Astrocyte (in vitro differentiated cells and primary cell): ENCODE measurements at places on chromosomes 5 and 9. TPM values are rescaled to one million over a fixed set of nuclear protein-coding genes. Genes with fewer than 3 reads are reported as not detected.

BARHL1 gene
- not detected in 2 replicates for total RNA-seq

DNA sequence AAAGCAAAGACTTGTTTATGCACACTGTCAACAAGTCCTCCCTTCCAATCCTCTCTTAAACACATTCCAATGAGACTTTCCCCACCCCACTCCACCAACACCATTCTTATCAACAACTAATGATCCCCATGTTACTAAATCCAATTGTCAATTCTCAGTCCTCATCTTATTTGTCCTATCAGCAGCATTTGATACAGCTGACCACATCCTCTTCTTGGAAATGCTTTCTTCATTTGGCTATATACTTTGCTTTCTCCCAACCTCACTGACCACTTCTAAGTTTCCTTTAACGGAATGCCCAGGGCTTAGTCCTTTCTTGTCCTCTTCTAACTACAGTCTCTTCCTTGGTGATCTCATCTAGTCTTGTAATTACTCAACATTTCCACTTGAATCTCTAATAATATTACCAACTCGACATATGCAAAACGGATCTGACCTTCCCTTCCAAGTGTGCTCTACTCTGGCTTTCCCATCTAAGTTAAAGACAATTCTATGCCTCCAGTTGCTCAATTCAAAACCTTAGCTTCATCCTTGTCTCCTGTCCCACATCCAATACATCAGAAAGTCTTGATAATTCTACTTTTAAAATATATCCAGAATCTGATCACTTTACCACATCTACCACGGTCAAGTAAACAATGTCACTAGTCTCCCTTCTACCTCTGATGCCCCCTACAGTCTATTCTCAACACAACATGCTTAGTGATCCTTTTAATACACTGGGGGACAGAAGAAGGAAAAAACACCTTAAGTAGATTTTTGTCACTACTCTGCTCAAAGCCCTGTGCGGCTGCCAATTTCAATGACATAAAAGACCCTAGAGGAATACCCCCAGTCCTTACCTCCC lies 25.5 kb downstream of the AGTPBP1 start:
- H3K4me3 ChIP-seq = no peak overlapping the region
- H3K36me3 ChIP-seq = no peaks in the 10 kb centered on the region
- no peak for DNase-seq
- no peak overlapping the region for H3K27ac ChIP-seq

GRCh38 chr5:135488727-135489465 lies 36.7 kb upstream of the TIFAB start:
- no peaks in the 10 kb centered on the region for H3K36me3 ChIP-seq
- peaks cover 36% of the 10 kb centered on the region for H3K27me3 ChIP-seq
- peaks cover 28% of the 10 kb centered on the region for H3K4me1 ChIP-seq
- peak; percentile 62 for DNase-seq

DNA sequence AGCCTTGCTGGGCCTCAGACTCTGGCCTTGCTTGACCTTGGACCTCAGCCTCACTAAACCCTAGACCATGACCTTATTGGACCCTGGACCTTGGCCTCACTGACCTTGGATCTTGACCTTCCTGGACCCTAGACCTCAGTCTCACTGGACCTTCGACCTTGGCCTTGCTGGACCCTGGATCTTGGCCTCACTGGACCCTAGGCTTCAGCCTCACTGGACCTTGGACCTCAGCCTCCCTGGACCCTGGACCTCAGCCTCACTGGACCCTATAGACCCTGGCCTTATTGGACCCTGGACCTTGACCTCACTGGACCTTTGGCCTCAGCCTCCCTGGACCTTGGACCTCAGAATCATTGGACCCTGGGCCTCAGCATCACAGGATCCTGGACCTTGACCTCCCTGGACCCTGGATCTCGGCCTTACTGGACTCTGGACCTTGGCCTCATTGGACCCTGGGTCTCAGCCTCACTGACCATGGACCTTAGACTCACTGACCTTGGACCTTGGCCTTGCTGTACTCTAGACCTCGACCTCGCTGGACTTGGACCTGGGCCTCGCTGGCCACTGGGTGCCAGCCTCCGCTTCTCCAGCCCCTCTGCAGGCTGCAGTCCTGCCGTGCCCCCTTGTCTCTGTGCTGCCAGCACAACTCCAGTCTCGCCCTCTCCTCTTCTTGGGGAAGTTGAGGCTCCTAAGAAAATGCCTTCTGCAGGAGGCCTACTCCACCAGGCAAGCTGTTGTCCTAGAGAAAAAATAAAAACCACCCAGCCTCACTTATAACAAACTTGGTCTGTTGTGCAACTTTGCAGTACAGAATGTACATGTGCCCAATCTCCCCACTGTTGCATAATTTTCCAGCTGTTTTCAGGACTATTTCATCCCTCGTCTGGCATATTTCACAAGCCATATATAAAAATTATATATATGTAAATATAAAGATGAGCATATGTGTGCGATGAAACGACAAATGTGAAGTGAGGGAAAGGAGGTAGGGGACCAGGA lies 11.0 kb upstream of the ADAMTS2 start:
- DNase-seq = no peak
- no peaks in the 10 kb centered on the region for H3K36me3 ChIP-seq
- H3K4me3 ChIP-seq = no peak overlapping the region
- H3K27ac ChIP-seq = no peak overlapping the region

DNA sequence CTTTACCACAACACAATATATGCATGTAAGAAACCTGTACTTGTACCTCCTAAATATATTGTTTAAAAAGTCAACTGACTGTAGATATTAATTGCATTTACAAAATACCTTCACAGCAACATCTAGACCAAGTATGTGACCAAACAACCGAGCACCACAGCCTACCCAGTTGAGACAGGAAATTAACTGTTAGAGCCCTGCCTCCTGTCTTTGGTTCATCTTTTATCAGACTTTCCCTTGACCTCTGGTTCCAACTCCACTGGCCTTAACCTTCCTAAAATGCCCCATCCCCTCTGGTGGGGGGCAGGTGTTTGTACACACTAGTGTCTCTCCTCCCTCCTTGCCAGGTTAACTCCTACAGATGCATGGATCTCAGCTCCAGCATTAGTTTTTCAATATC lies 155.0 kb upstream of the PANK3 start:
- no peak for DNase-seq
- no peaks in the 10 kb centered on the region for H3K4me1 ChIP-seq
- H3K4me3 ChIP-seq = no peak overlapping the region
- H3K27me3 ChIP-seq = peaks cover 3% of the 10 kb centered on the region
- no peaks in the 10 kb centered on the region for H3K36me3 ChIP-seq

HAVCR1 gene
- total RNA-seq = 1.3 and 2.0 TPM in 2 replicates

DNA sequence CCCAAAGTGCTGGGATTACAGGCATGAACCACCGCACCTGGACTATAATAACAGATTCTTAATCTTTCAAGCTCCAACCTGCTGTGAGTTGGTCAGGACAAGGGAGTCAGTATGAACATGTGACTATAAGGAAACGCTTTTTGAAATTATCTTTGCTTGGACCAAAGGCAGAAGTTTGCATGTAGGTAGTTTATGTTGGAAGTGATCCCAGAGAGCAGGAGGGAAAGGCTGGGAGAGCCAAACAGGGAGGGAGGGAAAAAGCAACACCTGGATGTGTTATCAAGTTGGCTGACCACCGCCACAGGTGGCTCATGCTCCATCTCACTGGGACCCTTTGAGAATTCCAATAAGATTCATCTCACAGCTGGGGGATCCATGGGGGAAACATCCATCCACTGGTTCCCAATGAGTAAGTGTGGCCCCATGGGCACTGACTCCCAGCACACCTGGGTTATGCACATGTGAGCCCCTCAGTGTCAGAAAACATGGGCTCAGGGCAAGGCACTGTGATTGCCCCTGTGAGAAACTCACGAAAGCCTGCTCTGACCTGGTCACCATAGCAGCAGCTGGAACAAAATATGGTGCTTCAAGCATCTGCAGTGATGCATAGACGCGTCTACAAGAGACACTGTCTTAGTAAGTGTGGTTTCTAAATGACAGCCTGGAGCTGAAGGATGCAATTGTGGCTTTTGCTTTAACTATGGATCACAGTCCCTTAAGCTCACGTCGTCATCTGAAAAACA lies 62.1 kb downstream of the ARSB start:
- no peaks in the 10 kb centered on the region for H3K36me3 ChIP-seq
- peaks cover 9% of the 10 kb centered on the region for H3K4me1 ChIP-seq
- no peak overlapping the region for H3K27ac ChIP-seq
- no peak for DNase-seq

DNA sequence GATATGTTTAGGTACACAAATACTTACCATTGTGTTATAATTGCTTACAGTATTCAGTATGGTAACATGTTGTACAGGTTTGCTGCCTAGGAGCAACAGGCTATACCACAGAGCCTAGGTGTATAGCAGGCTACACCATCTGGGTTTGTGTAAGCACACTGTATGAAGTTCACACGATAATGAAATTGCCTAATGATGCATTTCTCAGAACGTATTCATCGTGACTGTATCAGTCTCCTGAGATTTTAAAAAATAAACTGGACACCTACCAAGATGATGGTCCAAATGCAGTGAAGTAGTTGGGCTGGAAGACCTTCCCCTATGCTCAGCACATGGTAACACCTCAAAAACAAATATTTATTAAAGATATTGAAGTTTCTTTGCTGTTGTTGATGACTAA lies 103.3 kb upstream of the NFIB start:
- peaks cover 67% of the 10 kb centered on the region for H3K27me3 ChIP-seq
- H3K27ac ChIP-seq = no peak overlapping the region
- no peak overlapping the region for H3K4me3 ChIP-seq
- H3K36me3 ChIP-seq = no peaks in the 10 kb centered on the region

AHRR gene
- 8.6 and 10.5 TPM in 2 replicates for total RNA-seq

IFNA10 gene
- not detected in 2 replicates for total RNA-seq

PCDHGA4 gene
- total RNA-seq = 0.48 and 0.50 TPM in 2 replicates

- peak overlapping the region; percentile 60 for H3K27ac ChIP-seq
- H3K27me3 ChIP-seq = no peaks in the 10 kb centered on the region
- H3K36me3 ChIP-seq = no peaks in the 10 kb centered on the region
- DNase-seq = peak; percentile 53
- peaks cover 5% of the 10 kb centered on the region for H3K4me1 ChIP-seq
- peak overlapping the region; percentile 53 for H3K4me3 ChIP-seq
Observed at GRCh38 chr5:59296317-59297264, 596.9 kb downstream of the PDE4D start.

ENTPD8 gene
- total RNA-seq = 0.11 TPM in 1 of 2 replicates, not detected in the other

- H3K36me3 ChIP-seq = no peaks in the 10 kb centered on the region
- no peaks in the 10 kb centered on the region for H3K4me1 ChIP-seq
- H3K4me3 ChIP-seq = no peak overlapping the region
- no peaks in the 10 kb centered on the region for H3K27me3 ChIP-seq
- DNase-seq = no peak
Observed at GRCh38 chr5:33379757-33380156, 61.0 kb upstream of the TARS1 start.

BNC2 gene
- 38.0 and 47.4 TPM in 2 replicates for total RNA-seq

ZNF354C gene
- 3.3 and 4.1 TPM in 2 replicates for total RNA-seq

ARHGEF28 gene
- total RNA-seq = 8.1 and 8.5 TPM in 2 replicates

PLPP6 gene
- total RNA-seq = 7.3 and 7.5 TPM in 2 replicates

DNA sequence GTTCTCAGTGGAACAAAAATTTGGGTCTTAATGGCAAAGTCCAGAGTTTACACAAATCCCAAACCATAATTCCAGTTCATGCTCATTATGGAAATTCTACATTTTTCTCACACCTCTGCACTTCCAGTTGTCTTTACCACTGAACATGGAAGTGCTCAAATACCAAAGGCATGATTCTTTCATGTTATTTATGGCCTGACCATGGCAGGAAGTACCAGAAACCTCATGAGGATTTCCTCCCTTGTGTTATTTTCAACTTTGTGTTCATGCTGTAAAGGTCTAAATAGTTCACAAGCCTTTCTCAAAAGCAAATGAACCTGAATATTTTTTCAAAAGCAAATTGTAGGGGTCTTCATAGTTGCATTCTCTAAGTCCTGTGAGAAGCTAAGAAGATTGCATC lies 82.0 kb upstream of the ITGA1 start:
- no peak overlapping the region for H3K4me3 ChIP-seq
- H3K27me3 ChIP-seq = peaks cover 3% of the 10 kb centered on the region
- H3K36me3 ChIP-seq = no peaks in the 10 kb centered on the region
- no peak overlapping the region for H3K27ac ChIP-seq
- DNase-seq = no peak

WNK2 gene
- 0.89 and 1.9 TPM in 2 replicates for total RNA-seq

OTULIN gene
- total RNA-seq = 28.1 and 29.0 TPM in 2 replicates

DNA sequence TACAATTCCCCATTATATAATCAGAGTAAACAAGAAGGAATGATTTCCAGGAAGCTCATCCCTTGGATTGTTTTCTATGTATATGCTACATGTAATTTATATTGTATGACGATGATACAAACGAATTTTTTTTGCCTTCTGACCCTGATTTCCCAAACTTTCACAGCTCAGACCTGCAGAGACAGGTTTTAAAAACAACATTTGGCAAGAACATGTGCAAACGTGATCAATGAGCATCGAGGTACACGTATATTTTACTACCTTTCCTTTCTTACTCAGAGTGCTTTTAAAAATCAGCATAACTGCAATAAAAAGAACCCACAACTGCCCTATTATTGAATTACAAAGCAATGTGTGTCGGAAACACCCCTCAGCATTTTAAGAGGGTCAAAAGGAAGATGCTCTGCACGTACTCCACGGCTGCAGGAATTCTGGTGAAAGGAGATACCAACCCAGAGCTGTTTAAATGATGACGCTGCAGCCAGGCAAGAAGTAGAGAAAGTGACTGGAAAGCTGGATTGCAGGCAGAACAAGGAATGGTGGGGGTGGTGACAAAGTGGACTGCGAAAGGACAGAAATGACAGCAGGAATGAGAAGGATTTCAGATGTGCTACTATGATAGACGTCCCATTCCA lies 533.5 kb downstream of the RAB3C start:
- no peak for DNase-seq
- no peaks in the 10 kb centered on the region for H3K36me3 ChIP-seq
- H3K4me1 ChIP-seq = no peaks in the 10 kb centered on the region
- H3K27ac ChIP-seq = no peak overlapping the region

- no peaks in the 10 kb centered on the region for H3K27me3 ChIP-seq
- H3K4me1 ChIP-seq = no peaks in the 10 kb centered on the region
- H3K27ac ChIP-seq = no peak overlapping the region
Observed at GRCh38 chr5:36272136-36272690, 29.5 kb downstream of the RANBP3L start.

- H3K36me3 ChIP-seq = peaks cover 9% of the 10 kb centered on the region
- H3K4me3 ChIP-seq = no peak overlapping the region
- DNase-seq = no peak
- peak overlapping the region; percentile 79 for H3K27ac ChIP-seq
Observed at GRCh38 chr5:17225520-17225919, 8.1 kb downstream of the BASP1 start.
